Skin of body (tissue), 3 donors: ENCODE measurements at places on chromosomes 12 and 14. TPM values are rescaled to one million over a fixed set of nuclear protein-coding genes. Genes with fewer than 3 reads are reported as not detected.

GRCh38 chr14:60863249-60863648 lies 117.6 kb downstream of the TRMT5 start:
- DNase-seq, result no peak

DNA sequence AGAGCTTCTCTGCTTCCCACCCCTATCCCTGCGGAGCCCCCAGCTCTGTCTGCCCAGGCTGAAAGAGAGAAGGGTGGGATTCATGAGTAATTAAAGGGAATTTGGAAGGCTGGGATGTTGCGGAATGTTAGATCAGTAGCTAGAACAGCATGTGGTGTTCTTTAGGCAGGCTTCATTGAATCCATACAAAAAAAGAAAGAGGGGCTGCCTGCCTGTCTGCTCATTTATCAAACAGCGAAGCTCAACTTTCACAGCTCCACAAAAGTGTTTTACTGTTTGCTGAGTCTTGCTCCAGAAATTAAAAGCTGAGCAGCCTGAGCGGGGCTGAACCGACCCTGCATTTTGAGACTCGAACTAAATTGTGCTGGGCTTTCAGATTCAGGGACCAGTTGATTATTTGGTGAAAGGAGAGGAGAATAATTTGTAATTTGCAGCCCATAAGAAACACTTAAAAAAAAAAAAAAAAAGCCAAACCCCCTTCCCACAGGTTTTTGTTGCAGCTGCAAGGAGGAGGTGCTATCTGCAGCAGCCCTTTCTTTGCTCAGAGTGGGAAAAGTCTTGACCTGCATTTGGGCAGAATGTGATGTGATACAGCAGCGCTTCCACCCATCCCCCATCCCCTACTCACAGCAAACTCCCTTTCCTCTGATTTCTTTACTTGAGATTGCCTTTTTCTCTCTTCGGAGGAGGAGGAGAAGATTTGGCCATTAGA lies 89.7 kb downstream of the RFX4 start:
- DNase-seq, result no peak

DNA sequence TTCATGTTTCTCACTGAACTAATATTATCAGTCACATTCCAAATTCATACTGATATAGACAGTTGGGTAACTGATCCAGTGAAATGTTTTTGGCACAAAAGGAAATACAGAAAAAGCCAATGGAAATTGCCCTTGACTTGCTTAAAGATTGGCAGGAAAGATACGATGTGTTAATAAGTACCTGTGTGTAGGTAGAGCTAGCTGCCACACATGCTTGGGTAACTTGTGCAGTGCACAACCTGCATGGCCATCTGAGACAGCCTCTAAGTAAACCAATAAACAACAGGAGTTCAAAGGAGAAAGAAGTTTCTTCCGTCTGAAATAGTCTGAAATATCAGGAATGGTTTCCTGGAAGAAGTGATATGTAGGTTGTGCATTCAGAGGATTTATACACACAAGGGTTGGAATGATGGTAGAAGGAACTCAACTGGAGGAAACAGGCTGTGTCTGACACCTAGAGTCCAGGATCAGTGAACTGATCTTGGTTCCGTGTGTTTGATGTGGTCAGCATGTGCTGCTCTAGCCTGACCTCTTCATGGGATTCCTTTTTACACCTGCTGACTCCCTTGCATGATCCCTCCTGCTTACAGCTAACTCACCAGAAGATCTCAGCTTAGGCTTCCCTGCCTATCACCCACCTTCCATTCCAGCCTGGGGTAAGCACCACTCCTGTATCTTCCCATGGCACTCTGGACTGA lies 81.4 kb upstream of the KRR1 start:
- DNase-seq, result no peak

GRCh38 chr14:50954811-50955372 lies 10.6 kb upstream of the PYGL start:
- DNase-seq, result peak; percentile 29

- DNase-seq, result no peak
Observed at GRCh38 chr12:95096378-95096777, 23.0 kb upstream of the NR2C1 start.

GRCh38 chr12:15688202-15688736 lies 100.9 kb downstream of the EPS8 start:
- DNase-seq, result no peak

- no peak for DNase-seq
Observed at GRCh38 chr14:21987937-21988336, 314.3 kb upstream of the OR4E1 start.

DNA sequence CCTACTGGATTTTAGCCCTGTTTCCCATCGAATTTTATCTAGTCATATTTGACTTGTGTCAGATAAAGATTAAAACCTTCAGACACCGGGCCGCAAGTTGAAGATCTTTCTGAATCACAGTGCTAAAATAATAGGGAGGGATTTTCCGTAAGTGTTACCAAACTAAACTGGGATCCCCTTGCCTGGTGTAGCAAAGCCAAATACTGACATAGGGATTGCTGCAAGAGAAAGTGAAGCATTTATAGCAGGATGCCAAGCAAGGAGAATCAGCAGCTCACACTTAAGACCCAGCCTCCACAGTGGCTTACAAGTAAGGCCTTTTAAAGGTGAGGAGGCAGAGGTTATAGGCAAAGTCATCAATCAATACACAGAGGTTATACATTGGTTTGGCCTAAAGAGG lies 147.4 kb downstream of the AKAP6 start:
- no peak for DNase-seq

GRCh38 chr12:65450625-65451024 lies 172.1 kb downstream of the MSRB3 start:
- DNase-seq, result no peak

LTB4R2 gene
- total RNA-seq, result 13.9 TPM

PROX2 gene
- not detected for total RNA-seq

GLT8D2 gene
- total RNA-seq, result 36.5 TPM

KRT83 gene
- 18.8 TPM for total RNA-seq

ERC1 gene
- total RNA-seq, result 40.1 TPM

HOXC10 gene
- total RNA-seq, result 2.6 TPM
